Activated T-helper 2 cell treated with anti-CD3 and anti-CD28 coated beads, Interferon-gamma antibody, Interleukin-2, Interleukin-4, amounts not matched to agents 10 μg/mL and 5 μg/mL and 100 μg/mL, durations not matched to agents 14 hours and 24 hours and 36 hours (primary cell): ENCODE measurements at places on chromosomes 2 and 18.

GRCh38 chr2:49490710-49491109 is 336.4 kb upstream of the FSHR start:
- H3K27me3 ChIP-seq = no peaks in the 10 kb centered on the region
- DNase-seq = no peak
- H3K4me3 ChIP-seq = no peak overlapping the region
- no peaks in the 10 kb centered on the region for H3K4me1 ChIP-seq

DNA sequence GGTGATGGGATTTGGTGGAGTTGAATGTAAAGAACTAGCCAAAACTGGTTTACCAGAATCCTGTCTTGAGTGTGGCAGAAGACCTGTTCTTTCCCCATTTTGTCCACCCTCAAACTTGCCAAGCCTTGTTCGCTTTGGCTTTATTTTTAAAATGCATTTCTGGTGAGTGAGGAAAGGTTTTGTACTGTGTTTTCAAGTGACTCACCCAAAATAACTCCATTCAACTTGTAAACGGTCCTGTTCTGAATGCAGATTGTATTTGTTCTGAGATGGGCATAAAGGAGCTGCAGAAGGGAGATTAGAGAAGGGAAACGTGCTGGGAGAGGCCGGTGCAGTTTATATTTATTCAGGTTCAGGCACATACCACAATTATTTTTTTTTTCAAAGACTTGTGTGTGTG is 5.3 kb upstream of the ITPRID2 start:
- DNase-seq = no peak
- no peak overlapping the region for H3K4me3 ChIP-seq
- H3K4me1 ChIP-seq = peaks cover 2% of the 10 kb centered on the region
- no peaks in the 10 kb centered on the region for H3K36me3 ChIP-seq
- no peak overlapping the region for H3K27ac ChIP-seq

DNA sequence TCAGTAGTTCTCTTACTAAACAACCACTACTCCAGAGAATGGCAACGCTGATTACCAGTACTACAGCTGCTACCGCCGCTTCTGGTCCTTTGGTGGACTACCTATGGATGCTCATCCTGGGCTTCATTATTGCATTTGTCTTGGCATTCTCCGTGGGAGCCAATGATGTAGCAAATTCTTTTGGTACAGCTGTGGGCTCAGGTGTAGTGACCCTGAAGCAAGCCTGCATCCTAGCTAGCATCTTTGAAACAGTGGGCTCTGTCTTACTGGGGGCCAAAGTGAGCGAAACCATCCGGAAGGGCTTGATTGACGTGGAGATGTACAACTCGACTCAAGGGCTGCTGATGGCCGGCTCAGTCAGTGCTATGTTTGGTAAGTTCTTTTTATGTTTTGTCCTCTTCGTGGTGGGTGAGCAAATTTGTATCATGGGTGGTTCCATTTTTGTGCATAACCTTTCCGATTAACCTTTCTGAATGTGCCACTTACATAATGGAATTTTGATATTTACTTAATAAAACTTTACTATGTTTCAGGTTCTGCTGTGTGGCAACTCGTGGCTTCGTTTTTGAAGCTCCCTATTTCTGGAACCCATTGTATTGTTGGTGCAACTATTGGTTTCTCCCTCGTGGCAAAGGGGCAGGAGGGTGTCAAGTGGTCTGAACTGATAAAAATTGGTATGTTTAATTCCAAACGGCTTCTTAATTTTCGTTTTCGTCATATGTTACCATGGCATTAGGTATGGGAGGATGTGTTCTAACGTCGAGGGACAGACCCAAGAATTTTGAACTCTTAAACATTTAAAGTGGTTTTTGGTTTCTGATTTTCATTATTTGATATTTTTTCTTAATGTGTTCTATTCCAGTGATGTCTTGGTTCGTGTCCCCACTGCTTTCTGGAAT is 1.3 kb downstream of the SLC20A1 start:
- peak overlapping the region; percentile 69 for H3K27ac ChIP-seq
- no peak for DNase-seq
- no peaks in the 10 kb centered on the region for H3K27me3 ChIP-seq
- peak overlapping the region; percentile 97 for H3K4me3 ChIP-seq

GRCh38 chr2:196849895-196850294 is 40.7 kb upstream of the C2orf66 start:
- DNase-seq = no peak
- H3K4me1 ChIP-seq = peaks cover 20% of the 10 kb centered on the region
- peaks cover 39% of the 10 kb centered on the region for H3K36me3 ChIP-seq
- no peaks in the 10 kb centered on the region for H3K27me3 ChIP-seq

GRCh38 chr2:30218338-30218713 is 13.0 kb upstream of the LBH start:
- peaks cover 2% of the 10 kb centered on the region for H3K27me3 ChIP-seq
- H3K4me1 ChIP-seq = peaks cover 17% of the 10 kb centered on the region
- H3K27ac ChIP-seq = no peak overlapping the region

DNA sequence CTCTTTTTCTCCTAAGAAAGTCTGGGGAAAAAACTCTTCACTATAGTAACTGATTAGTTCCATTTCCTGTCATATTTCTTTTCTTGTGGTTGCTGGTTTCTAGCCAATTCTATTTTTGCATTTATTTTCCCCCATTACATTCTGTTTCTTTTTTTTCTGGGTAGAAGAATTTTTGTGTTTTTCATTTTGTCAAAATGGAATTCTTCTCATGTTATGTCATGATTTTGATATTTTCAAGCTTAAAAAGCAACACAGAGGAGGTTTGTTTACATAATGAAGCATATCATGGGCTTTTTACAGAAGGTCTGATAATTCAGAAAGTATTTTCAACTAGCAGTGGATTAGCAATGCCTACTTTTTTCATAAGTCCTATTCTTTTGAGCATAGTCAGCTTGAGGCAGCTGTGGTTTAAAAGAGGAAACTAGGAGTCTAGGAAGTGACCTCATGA is 102.0 kb downstream of the MAP2 start:
- H3K27ac ChIP-seq = peak overlapping the region; percentile 68
- H3K4me3 ChIP-seq = peak overlapping the region; percentile 33
- peaks cover 12% of the 10 kb centered on the region for H3K4me1 ChIP-seq
- DNase-seq = no peak

DNA sequence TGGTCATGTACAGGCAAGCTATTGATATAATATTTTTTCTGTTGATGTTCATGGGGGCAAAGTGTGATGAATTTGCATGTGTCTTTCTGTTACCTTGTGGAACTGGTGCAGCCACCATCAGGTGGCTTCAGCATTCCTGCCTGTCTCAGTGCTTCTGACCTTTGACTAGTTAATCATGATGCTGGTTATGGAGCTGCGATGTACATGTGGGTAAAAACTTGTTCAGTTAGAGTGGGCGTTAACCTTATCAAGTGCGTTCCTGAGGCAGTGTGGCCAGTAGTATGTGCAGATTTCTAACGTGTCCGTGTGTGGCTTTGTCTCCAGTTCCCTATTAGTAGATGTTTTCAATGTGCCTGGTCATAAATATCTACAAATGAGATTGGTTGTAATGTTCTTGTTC is 127.4 kb upstream of the ZSWIM2 start:
- no peak overlapping the region for H3K4me3 ChIP-seq
- no peak overlapping the region for H3K27ac ChIP-seq
- H3K36me3 ChIP-seq = no peaks in the 10 kb centered on the region
- H3K4me1 ChIP-seq = no peaks in the 10 kb centered on the region
- no peak for DNase-seq

DNA sequence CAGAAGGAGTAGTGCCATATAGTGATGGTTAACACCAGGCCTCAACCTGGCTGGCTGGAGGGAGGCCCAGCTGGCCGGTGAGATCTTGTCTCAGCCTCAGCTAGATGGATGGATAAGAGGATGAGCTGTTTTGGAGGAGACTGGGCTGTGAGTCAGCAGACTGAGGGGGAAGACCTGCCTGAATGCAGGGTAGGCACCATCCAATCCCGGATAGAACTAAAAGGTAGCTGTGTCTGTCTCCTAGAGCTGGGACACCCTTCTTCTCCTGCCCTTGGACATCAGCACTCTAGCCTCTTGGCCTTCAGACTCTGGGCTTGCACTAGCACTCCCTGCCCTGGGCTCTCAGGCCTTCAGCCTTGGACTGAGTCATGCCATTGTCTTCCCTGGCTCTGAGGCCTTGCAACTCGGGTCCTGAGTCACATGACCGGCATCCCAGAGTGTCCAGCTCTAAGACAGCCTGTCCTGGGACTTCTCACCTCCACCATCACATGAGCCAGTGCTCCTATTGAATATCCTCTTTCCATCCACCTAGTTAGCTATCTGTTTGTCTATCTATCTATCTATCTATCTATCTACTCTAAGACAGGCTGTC is 131.3 kb downstream of the TPO start:
- no peaks in the 10 kb centered on the region for H3K27me3 ChIP-seq
- peaks cover 3% of the 10 kb centered on the region for H3K4me1 ChIP-seq
- no peak for DNase-seq
- no peak overlapping the region for H3K27ac ChIP-seq
- no peaks in the 10 kb centered on the region for H3K36me3 ChIP-seq

- no peak overlapping the region for H3K27ac ChIP-seq
- no peaks in the 10 kb centered on the region for H3K27me3 ChIP-seq
- no peak for DNase-seq
- no peaks in the 10 kb centered on the region for H3K36me3 ChIP-seq
Measured at GRCh38 chr18:47604021-47604420, 326.4 kb downstream of the SMAD2 start.

- H3K4me1 ChIP-seq = peaks cover 7% of the 10 kb centered on the region
- H3K4me3 ChIP-seq = no peak overlapping the region
- no peak overlapping the region for H3K27ac ChIP-seq
- peaks cover 79% of the 10 kb centered on the region for H3K36me3 ChIP-seq
- no peaks in the 10 kb centered on the region for H3K27me3 ChIP-seq
- no peak for DNase-seq
Measured at GRCh38 chr2:61340242-61340641, 130.6 kb downstream of the USP34 start.

DNA sequence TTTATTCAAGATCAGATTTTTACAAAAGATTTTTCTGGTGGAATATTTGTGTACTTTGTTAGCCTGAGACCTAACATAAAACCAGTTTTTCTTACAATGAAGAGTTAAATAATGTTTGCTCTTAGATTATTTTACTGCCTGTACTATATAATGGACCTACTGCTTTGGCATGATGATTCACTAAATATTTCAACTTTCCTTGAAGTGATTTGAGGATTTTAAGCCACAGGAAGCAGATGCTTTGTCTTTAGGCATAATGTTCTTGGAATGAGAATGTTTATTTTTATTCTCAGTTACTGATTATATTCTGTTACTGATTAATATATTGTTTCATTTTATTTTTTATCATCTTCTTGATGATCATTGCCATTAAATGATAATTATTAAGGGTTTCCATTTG is 175.3 kb upstream of the LRP1B start:
- H3K4me3 ChIP-seq = no peak overlapping the region
- no peak for DNase-seq
- no peaks in the 10 kb centered on the region for H3K27me3 ChIP-seq
- H3K36me3 ChIP-seq = no peaks in the 10 kb centered on the region
- no peak overlapping the region for H3K27ac ChIP-seq
- no peaks in the 10 kb centered on the region for H3K4me1 ChIP-seq

DNA sequence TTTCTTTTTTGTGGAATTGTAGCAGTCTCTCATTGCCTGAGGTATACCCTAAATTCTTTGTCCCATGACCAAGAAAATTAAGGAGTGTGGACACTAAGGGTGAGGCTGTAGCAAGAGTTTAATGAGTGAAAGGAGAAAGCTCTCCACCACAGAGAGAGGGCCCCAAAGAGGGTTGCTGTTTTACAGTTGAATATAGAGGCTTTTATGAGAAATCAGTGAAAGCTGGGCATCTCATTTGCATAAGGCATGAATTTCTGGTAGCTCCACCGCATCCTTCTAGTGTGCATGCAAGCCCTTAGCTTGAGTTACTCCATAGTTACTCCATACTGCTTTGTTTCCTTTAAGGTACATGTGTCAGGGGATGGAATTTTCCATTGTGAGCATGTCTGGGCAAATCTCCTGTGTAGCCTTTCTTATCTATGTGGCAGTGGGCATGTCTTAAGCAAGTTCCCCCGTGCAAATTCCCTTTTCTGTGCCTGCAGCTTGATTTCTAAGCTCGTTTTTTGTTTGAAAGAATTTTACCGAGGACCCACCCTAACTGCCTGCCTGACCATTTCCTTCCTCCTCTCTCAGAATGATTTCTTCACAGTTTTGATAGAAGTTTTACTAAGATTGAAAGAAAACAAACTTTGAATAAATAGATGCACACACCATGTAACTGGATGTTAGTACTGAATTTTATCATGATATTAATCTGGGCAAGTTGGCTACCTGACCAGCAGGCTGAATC is 218.9 kb downstream of the PARD3B start:
- H3K4me3 ChIP-seq = no peak overlapping the region
- DNase-seq = no peak
- H3K4me1 ChIP-seq = no peaks in the 10 kb centered on the region
- H3K36me3 ChIP-seq = peaks cover 8% of the 10 kb centered on the region
